Epithelial cell of esophagus (primary cell): ENCODE measurements at places on chromosomes 16 and 17.
A peak's percentile ranks its signal among the peaks of the same experiment; 100 is the strongest.

- DNase-seq, result no peak
Measured at GRCh38 chr17:81083125-81083765, 48.3 kb downstream of the BAIAP2 start.

- DNase-seq, result peak; percentile 58
Measured at GRCh38 chr17:17682737-17683680, 1.8 kb downstream of the RAI1 start.

GRCh38 chr16:49463529-49463928 lies 89.9 kb downstream of the C16orf78 start:
- DNase-seq, result no peak

- no peak for DNase-seq
Measured at GRCh38 chr17:52150935-52151334, 7.6 kb downstream of the CA10 start.

DNA sequence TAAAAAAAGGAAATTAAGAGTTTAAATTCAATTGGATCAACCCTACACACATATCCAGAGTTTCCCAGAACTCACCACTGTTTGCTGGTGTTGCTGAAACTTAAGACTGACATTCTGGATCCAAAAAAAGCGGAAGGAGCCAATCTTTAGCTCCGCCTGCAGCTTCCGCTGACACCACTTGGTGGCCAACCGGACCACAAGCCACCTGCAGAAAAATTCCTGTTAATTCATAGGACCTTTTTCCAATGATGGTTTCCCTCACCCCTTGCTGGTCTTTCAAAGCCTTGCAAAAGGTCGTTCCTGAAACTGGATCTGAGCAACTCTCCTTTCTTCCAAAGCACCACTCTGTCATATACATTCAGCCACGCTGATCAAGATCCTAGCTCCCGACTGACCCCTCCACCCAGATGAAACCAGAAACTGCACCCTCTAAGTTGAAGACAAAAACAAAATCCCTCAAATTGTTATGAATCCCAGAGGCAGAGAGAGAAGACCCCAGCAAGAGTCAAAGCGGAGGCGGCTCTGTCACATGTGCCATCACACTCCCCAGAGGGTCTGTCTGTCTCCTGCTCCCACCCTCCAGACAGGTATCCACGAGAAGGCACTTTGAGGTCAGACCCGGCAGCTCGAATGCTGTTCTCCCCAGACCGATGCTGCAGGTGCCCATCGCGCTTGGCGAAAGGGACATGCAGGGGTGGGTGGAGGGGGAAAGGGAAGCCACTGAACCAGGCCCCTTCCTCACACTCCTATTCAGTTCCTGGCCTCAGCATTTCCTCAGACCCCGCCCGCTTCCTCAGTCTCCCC lies 773 bp downstream of the BLTP2 start:
- DNase-seq, result peak; percentile 58

GRCh38 chr16:29204806-29205135 lies 201.7 kb downstream of the NPIPB11 start:
- no peak for DNase-seq

DNA sequence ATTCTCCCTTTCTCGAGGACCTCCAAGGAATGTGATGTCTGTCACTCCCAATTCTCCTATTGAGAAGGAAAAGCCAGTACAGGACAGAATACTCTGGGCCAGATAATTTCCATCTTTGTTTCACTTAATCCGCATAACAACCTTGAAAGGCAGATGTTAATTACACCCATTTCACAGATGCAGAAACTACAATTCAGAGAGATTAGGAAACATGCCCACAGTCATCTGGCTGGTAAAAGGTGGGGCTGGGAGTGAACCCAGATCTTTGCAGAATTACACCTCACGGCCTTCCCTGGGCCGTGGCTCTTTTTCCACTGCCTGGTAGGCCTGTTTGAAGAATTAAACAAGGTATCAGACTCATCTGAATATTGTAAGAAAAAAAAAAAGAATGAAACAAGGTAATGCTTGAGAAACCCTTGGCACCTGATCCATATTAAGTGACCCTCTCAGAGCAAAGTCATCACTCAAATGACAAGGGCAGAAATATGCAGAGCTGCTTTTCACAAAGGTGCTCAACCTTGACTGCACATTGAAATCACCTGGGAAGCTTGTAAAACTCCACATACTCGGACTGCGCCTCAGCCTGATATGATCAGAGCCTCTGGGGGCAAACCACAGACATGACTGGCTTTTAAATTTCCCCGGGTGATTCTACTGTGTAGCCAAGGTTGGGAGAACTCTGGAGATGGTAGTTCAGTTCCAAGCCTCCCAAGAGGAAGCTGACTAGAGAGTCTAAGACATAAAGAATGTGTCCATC lies 16.6 kb upstream of the G6PC1 start:
- DNase-seq, result no peak

DNA sequence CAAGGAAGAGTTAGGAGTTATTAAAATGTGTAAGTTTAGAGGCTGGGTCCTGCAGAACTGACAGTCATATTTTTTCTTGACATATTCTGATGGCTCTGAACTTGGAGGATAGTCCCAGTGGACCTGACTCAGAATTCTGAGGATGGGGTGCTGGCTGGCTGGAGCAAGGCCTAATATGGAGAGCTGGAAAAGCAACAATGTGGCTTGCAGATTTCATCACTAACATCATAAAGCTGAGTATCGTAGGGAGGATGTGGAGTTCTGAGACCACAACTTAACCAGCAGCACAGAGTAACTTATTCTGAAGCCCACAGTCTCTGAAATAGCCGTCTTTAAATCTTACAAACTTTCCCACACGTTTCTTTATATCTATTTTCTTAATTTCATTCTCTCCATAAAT lies 2.3 kb downstream of the KRTAP1-5 start:
- DNase-seq, result no peak

DNA sequence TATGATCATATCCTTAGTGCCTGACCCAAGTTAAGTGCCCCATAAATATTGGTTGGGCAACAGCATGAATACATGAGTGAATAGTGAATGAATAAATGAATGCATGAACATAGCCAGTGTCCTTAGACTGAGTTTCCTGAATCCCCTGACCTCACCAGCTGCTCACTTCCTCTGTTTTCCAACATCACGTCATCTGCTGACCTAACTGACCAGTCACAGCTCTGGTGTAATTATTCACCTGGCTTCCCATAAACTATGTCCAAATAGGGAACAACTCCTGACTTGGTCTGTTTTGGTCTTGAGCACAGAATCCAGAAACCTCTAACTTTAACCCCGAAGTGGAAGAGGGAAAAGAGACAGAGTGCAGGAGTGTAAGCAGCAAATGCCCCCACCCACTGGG lies 83.4 kb downstream of the ASIC2 start:
- DNase-seq, result no peak

- no peak for DNase-seq
Measured at GRCh38 chr16:57876210-57876609, 73.9 kb upstream of the KIFC3 start.

- no peak for DNase-seq
Measured at GRCh38 chr17:55444471-55445441, 23.1 kb upstream of the MMD start.

DNA sequence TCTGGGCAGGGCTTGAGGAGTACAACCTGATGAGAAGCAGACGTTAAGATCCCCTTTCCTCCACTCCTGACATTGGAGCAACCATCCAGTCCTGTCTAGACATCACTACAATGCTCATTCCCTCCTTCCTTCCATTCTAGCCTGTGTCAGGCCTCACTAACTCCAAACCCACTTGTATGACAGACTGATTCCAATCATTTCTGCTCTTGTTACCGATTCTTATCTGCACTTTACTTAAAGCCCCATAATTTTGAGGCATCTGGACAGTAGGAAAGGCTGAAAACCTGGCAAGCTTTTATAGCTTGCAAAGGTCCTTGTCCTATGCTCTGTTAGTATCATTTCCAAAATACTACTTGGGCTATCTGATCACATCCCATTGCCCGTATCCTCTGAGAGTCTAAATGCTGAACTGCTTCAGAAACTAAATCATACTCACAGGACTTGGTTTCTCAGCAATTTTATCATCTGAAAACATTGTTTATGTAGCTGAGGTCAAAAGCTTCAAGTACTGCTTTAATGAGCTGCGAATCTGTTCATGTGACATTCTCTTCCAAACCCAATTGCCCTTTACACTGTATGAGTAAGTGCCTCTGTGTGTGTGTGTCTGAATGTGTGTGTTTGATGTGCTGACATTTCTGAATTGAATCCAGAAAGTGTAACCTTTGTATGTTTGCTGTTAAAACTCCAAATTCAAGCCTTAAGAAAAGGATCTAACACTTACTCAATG lies 57.2 kb upstream of the CACNG3 start:
- no peak for DNase-seq

DNA sequence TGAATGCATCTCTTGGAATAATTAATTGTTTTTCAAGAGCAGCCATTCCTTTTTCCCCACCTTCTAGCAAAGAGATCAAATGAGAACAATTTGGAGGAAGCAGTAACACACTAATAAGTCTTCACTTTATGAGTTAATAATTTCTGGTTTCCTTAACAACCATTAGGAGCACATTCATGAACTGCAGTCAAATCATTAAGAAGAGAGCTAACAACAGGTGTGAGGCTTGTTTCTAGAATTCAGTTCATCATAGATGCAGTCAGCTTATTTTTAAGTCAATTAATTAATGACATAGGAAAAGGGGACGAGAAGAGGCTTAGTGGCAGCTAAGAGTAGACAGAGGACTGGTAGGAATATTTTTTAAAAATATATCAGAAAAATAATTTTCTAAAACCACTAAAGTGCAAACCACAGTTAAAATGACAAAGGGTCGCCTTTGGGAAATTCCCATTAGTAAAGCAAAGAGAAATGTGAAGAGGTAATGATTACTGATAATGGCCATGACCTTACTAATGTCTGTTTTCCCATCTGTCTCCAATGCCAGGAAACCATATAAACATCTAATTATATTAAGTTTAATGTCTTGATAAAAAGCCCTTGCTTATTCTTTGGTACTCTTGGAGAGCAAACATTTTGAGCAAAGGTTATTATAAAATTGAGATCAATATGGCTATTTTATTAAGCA lies 184.2 kb downstream of the KCNJ2 start:
- DNase-seq, result no peak

DNA sequence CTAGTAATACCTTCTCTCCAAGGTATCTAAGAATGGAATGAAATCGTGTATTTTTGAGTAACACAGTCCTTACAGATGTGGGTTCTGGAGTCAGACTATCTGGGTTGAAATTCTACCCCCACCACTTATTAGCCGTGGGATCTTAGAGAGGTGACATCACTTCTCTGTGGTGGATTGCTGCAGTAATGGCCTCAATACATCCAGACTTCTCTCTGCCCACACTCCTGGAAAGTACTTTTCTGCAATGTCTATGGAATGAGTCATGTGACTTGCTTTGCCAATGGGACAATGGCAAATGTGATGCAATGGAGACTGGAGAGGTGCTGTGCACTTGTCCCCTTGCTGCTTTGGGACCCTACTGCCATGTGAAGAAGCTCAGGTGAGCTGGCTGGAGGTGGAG lies 418.2 kb downstream of the HAPSTR1 start:
- DNase-seq, result no peak

DNA sequence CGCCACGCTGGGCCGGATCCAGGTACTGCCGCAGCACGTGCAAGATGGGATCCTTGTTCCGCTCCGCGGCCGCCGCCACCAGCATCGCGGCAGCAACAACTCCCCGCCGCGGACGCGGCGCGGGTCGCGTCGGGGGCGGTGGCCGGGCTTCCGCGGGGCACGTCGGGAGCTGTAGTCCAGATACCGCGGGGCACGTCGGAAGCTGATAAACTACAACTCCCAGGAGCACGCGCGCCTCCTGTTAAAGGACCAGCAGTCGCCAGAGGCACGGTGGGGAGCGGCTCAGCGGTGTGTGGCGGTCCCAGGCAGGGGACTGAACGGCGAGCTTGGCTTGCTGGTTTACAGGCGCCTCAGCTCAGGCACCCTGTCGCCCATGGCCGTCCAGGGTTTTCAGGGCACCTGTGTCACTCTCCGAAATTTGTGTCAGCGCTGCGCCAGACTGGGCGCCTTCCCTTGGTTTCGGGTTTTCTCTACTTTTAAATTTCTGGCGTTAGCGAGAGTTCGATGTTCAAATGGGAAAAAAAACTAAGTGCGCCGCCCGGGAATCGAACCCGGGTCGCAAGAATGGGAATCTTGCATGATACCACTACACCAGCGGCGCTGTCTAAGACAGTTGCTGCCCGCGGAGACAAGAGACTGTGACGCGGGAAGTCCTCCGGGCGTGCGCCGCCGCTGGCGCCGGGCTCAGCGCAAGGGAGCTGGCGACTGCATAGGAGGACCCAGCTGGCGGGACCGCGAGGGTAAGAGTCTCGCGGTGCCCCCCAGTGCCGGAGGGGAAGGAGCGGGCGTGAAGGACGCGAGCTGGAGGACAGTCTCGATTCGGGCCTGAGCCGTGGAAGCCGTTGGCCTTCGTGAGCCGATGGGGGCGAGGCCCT lies at the start of gene METTL26:
Gene METTL26 (minus strand): TSS at position 100 of the 875 bp plus-strand sequence. CDS start 15 bp downstream, at position 85.
- peak; percentile 96 for DNase-seq

GRCh38 chr17:62965686-62966425 lies at the start of gene TANC2:
TSS of gene TANC2 (plus strand) at chr17:62966235. CDS start at chr17:63009560, 43,325 bp downstream.
- DNase-seq, result peak; percentile 57

GRCh38 chr17:74566132-74566753 lies 1.1 kb downstream of the CD300H start:
- no peak for DNase-seq

DNA sequence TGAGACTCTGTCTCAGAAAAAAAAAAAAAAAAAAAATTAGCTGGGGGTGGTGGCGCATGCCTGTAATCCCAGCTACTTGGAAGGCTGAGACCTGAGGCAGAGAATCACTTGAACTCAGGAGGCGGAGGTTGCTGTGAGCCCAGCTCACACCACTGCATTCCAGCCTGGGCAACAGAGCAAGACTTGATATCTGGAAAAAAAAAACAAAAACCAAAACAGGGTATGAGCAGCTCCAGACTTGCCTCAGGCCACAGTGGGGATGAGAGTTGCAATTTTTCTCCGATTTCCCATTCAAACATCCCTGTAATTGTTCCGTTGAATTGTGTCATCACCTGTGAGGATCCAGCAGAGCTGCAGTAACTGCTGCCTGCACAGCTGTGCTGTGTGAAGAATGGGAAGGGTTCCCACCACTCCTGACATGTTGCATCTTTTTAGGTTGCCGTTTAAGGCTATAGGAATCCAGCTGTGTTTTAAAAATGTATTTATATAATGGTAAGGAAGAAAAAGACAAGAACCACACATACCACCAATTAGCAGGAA lies 150.0 kb downstream of the VPS53 start:
- DNase-seq, result peak; percentile 87

GRCh38 chr16:83968306-83968851 lies 335 bp downstream of the NECAB2 start:
- DNase-seq, result no peak

DNA sequence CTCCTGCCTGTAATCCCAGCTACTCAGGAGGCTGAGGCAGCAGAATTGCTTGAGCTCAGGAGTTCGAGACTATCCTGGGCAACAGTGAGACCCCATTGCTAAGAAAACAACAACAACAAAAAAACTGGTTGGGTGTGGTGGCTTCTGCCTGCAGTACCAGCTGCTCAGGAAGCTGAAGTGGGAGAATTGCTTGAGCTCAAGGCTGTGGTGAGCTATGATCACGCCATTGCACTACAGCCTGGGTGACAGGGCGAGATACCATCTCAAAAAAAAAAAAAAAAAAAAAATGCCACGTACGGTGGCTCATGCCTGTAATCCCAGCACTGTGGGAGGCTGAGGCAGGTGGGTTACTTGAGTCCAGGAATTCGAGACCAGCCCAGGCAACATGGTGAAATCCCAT lies 34.1 kb downstream of the NME2 start:
- DNase-seq, result no peak
